Lower leg skin (tissue), 4 donors: ENCODE measurements at places on chromosomes 3 and 15. TPM values are rescaled to one million over a fixed set of nuclear protein-coding genes. Genes with fewer than 3 reads are reported as not detected.

DNA sequence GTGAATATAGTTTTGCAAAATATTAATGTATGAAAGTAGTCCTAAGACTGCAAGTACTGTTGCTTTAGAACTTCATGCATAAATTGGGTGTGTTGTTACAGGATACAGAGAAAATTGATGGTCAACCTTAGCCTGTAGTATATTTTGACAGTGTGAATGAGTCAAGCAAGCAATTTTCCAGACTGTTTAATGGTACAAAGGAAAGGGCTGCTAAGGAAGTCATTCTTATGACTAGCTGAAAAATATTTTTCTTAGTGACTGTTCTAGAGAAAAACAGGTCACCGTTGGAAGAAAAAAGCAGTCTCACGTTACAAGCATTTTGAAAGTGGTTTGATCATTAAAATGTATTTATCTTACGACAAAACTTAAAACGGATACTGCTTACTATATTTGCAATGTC lies 49.2 kb downstream of the MBNL1 start:
- no peak for DNase-seq

- DNase-seq, result peak; percentile 62
Observed at GRCh38 chr15:83365370-83365938, 81.0 kb upstream of the BNC1 start.

GRCh38 chr3:18481946-18482548 lies 56.9 kb upstream of the SATB1 start:
- DNase-seq, result no peak

- DNase-seq, result no peak
Observed at GRCh38 chr15:70053001-70053715, 44.6 kb downstream of the TLE3 start.

GRCh38 chr3:126146034-126146433 lies 34.4 kb downstream of the ALDH1L1 start:
- DNase-seq, result peak; percentile 65

DNA sequence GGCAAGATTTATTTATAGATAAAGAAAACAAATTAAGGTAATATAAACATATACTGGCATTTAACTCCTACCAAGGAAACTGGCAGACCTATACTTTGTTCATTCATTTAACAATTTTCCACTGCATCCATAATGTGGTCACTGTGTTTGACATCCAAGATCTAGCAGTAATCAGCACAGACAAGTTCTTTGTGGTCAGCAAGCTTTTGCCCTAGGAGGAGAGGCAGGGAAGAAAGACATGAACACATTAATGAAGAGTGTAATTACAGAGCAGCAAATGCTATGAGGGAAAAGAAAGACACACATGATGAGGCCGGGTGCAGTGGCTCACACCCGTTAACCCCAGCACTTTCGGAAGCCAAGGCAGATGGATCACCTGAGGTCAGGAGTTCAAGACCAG lies 34.4 kb downstream of the SUCLG2 start:
- no peak for DNase-seq

GRCh38 chr3:184780981-184781515 lies 30.9 kb upstream of the VPS8 start:
- DNase-seq, result no peak

DNA sequence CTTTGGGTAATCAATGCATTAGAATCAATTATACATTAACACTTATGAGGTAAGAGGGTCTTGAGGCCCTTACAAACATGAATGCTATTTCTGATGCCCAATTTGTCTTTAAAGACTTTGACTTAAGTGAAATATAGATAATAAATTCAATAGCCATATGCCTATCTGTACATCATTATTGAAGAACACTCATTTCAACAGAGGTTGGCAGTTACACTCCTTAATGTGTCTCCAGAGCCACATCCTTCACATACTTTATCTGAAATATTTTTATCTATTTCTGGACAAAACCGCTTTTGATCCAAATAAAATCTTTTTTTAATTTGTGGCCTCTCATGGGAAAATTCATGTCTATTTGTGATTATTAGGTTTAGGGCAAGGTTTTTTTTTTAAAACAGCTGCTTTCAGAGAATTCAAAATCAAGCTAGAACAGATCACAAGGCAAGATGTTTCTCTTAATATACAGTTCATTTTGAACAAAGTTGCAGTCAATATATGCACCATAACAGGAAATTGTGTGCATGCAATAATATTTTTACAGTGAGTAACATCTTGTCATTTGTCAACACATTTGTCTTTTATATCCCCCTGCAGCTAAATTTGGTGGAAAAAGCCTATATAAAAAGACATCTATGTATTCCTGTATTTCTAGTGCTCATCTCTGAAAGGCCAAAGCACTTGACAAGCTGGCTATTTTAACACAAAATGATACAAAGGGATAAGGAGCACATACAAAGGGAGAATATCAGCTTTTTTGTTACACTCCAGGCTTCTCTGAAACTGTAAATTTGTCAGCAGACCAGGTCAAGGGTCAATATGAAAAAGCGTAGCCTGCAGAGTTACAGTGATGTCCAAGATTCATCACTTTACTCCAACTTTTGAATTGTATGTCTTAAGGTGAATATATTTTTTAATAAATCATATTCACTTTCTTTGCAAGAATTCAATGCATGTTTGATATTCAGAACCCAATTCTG lies 146.2 kb upstream of the DPH6 start:
- no peak for DNase-seq

DNA sequence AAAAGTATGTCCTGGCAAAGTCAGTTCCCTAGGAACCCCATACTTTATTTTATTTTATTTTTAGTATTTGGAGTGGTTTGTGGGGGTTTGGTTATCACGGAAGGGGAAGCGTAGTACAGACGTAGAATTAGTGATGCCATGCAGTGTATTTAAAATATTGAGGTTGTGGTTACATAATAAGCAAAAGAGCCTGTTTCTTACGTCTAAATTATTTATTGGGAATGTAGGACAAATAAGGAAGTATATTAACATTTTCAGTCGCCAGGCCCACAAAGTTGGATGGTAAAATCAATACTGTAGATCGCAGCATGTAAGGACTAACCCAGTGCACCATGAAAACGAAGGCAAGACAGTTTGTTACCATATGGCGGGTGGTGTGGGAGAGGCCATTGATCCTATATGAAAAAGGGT lies 558 bp downstream of the DTWD1 start:
- DNase-seq, result no peak

DNA sequence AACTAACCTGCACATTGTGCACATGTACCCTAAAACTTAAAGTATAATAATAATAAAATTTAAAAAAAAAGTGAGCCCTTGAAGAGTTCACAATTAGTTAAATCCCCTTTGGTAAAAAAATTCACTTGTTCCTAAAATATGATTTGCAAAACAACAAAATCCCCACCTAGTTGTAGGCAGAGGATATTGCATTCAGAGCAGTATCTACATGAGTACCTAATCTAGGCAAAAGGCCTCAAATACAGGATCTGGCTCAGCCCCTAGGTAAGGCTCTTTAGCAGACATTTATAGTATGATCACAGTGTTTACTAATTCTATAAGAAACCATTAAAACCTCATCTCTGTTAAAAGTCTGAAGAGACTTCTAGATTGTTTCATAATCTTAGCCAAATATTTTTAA lies 89.3 kb upstream of the CCDC80 start:
- no peak for DNase-seq

DNA sequence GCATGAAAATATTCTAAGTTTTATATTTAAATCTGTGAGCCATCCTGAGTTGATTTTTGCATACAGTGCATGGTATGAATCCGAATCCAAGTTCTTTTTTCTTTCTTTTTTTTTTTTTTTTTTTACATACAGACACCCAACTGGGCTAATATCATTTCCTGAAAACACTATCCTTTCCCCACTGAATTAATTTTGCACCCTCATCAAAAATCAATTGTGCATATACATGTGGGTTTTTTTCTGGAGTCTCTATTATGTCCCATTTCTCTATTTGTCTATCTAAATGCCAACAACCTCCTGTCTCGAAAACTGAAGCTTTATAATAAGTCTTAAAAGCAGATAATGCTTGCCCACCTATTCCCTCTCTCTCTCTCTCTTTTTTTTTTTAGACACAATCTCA lies 5.9 kb upstream of the ABI3BP start:
- DNase-seq, result no peak

- no peak for DNase-seq
Observed at GRCh38 chr3:46397111-46397510, 9.8 kb downstream of the CCR5AS start.

DNA sequence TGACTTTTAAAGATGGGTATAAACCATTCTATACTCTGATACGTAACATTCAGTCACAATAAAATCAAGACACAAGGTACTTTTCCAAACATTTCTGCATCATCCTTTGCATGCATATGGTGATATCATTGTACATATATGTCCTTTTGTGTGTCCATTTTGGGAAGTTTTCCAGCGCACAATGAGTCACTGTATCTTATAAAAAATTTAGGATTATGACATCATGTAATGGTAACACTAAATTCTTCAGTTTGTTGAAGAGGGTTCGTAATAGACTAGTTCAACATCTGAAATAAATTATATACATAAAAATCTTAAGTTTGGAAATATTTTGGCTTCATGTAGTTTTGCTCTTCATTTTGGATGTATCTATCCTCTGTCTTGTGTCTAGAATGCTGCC lies 480.9 kb downstream of the ROBO1 start:
- no peak for DNase-seq

- peak; percentile 43 for DNase-seq
Observed at GRCh38 chr15:22265970-22266369, 185.6 kb downstream of the OR4M2 start.

DNA sequence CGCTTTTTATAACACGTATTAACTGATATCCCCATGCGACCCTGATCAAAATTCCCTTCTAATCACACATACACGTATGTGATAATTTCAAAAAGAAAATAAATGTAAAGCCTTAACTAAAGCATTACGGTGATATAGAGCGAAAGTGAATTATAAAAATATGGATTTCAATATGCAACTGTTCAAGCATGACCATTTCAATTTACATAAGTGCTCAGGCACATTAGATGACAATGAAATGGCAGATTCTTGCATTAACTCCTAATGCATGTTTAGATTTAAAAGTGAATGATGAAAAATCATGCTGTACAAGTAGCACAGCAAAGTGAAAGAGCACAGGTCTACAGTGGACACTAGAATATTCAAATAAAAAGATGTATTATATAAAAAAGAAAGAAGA lies 140.1 kb downstream of the MYLK start:
- no peak for DNase-seq

DNA sequence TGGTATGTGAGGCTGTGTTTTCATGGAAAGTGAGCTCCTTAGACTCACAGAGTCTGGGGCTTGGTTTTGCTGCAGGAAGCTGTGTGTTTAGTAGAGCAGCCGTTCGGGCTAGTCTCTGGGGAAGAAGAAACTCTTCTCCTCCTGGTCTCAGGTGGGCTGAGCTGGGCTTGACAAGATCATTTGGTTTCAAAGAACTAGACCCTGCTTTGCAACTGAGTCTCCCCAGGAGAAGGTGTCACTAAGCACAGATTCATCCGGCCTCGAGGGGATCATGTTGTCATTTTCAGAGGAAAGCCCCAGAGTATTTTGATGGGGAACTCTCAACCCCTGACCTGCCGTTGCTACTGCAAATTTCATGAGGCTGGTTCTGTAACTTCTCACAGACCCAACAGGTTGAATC lies 188.5 kb downstream of the FAM43A start:
- DNase-seq, result peak; percentile 57

- DNase-seq, result no peak
Observed at GRCh38 chr3:52004163-52004787, 8.6 kb upstream of the RPL29 start.

GRCh38 chr15:46892621-46893160 lies 824.6 kb upstream of the SEMA6D start:
- DNase-seq, result no peak

DNA sequence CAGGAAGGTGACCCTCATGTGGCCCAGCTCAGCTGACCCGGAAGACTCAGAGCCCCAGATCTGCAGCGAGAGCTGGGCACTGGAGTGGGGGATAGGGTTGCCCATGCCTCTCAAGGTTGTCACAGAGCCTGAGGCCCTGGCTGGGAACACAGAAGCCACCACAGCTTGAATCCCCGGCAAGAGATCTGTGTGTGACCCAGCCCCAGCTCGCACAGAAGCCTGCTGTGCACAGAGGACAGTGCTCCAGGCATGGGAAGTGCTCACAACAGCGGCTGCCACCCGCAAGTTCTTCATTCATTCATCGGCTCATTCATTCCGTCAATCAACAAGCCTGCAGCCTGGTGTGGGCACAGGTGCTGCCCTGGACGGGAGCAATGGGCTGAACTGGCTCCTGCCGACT lies 36.4 kb downstream of the DNAJB8 start:
- DNase-seq, result no peak

DNA sequence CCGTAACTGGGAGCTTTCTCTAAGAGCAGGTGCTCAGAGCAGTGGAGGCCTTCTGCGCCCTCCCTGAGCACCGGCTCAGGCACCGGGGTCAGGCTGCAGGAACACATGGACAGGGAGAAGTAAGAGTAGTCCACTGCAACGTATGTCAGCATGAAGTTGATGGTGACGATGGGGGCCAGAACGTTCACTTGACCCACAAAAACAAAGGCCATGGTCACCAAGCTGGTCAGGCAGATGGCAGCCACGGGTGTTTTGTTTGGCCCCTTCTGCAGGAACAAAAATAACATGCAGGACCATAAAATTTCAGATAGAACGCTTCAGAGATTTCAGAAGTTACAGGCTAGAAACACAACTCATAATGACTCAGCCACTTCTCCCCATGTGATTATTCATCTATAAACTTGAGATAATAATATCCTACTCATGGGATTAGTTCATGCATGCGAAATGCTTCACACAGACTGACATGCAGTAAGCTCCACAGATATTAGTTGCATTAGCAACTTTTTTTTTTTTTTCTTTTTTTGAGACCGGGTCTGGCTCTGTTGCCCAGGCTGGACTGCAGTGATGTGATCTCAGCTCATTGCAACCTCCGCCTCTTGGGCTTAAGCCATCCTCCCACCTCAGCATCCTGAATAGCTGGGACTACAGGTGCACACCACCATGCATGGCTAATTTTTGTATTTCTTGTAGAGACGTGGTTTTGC lies 52.2 kb upstream of the HEG1 start:
- DNase-seq, result no peak

- no peak for DNase-seq
Observed at GRCh38 chr3:17179381-17180205, 294.8 kb downstream of the PLCL2 start.

GRCh38 chr15:58307313-58307961 lies 124.4 kb upstream of the LIPC start:
- no peak for DNase-seq

DNA sequence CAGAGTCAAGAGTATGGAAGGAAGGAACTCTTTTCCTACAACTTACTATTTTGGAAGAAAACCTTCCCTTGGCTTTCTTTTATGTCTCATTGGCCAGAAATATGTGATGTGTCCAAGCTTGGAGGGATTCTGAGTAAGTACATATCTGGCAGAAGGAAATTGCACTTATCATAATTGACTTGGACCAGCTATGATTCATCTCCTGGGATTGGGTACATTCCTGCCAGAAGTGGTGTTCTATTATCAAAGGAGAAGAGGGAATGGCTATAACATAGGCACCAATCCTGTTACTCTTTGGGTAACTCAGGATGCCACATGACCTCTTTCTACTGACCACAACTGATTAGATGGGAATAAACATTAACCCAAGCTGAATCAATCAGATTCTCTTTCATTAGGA lies 13.5 kb upstream of the DAZL start:
- no peak for DNase-seq

GRCh38 chr3:114022145-114022802 lies 34.1 kb downstream of the CCDC191 start:
- DNase-seq, result no peak

The CCDC33 gene
- total RNA-seq, result not detected

The ZBED2 gene
- total RNA-seq, result 0.84 TPM

The FGF7 gene
- total RNA-seq, result 7.3 TPM

The AP3B2 gene
- total RNA-seq, result 2.4 TPM

The MRAS gene
- 6.3 TPM for total RNA-seq

The ABHD10 gene
- total RNA-seq, result 21.7 TPM

The TTLL13 gene
- not detected for total RNA-seq

The EPHB3 gene
- 118 TPM for total RNA-seq

The PLA1A gene
- total RNA-seq, result 0.84 TPM

The LTF gene
- 0.91 TPM for total RNA-seq
